NCI-H526 (cell line): ENCODE measurements at places on chromosomes 7 and 10.

- no peak for DNase-seq
These were observed 178.1 kb upstream of the GRB10 start for GRCh38 chr7:50960621-50961310.

GRCh38 chr10:113414543-113414942 is 138.3 kb upstream of the HABP2 start:
- DNase-seq = no peak

DNA sequence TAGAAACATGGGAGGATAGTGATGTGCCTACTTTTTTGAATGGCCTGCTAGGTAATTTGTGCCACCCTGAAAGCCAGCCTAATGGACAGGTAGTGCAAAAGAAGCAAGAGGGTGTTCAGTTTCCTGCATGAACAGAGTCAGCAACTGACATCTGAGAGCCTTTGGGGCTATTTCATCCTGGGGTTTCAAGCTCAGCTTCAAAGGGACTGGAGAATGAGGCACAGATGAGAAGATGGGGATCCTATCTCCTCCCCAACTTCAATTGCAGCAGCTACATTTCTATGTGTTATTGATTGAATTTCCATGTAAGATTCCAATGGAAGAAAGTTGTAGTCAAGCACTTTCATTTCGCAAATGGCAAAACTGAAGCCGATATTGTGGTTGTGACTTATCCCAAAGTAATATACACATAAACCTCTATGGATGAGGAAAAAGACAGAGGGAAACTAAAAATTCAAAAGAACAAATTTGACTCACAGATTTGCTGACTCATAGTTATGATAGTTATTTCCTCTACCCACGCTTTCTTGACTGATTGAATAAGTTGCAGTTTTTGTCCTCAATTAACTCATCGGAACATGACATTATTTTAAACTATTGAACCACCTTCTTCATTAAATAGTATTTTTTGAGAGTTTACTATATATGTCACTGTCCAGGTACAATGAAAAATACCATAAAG is 42.6 kb upstream of the NRP1 start:
- no peak for DNase-seq

GRCh38 chr7:36723951-36724664 is at the start of gene AOAH:
Gene AOAH (minus strand): TSS chr7:36724494. CDS start chr7:36724148, 346 bp downstream.
- DNase-seq = no peak

DNA sequence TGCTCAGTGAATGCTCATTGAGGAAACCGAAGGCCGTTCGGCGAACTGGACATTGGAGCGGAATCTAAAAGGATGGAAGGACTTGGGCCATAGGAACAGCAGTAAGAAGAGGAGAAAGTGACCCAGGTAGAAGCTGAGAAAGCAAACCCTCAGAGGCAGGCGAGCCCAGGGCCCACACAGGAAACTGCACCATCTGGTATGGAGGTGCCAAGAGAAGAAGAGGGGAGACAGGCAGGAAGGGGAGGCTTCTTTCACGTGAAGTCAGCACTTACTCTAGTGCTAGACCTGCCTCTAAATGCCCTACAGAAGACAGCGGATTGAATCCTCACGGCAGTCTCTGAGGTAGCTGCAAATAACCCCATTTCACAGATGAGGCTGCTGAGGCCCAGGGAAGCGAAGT is 10.2 kb upstream of the CRHR2 start:
- DNase-seq = no peak

DNA sequence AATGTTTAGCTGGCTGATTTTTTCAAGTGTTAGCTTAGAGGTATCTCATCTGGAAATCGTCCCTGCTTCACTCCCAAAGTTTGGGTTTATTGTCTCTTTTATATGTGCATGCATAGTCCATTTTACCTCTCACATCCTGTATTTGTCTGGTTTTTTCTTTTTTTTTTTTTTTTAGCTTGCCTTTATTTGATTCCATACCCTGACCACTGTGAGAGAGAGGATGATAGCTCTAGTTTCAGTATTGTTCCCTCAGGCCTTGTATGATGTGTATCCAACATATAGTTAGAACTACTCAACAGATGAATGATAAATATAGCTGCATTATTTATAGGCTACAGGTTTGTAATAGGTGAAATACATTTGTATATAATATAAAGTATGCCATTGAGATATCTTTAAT is 29.9 kb downstream of the PCGF5 start:
- DNase-seq = no peak
